ENCODE measurements at places on chromosomes 6 and 20.
A peak's percentile ranks its signal among the peaks of the same experiment; 100 is the strongest.

- peak; percentile 76 for DNase-seq
Measured at GRCh38 chr6:7050872-7051779, 56.6 kb upstream of the RREB1 start.

DNA sequence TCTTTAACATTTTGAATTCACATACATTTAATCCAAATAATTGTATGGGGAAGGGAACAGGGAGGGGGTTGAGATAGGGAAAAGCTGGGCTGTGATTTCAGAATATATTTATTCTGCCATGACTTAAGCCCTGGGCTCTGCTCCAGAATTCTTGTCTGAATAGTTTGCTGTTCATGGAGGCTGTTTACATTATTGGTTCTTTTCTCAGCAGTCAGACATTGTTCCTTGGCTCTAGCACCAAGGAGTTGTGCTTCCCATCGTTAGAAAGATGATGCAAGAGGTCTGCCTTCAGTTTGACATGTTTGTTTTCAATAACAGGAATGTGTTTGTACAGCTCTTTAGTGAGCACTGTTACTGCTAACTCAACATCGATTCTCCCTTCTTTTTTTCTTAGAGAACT lies 198.8 kb upstream of the CDYL start:
- DNase-seq = no peak

DNA sequence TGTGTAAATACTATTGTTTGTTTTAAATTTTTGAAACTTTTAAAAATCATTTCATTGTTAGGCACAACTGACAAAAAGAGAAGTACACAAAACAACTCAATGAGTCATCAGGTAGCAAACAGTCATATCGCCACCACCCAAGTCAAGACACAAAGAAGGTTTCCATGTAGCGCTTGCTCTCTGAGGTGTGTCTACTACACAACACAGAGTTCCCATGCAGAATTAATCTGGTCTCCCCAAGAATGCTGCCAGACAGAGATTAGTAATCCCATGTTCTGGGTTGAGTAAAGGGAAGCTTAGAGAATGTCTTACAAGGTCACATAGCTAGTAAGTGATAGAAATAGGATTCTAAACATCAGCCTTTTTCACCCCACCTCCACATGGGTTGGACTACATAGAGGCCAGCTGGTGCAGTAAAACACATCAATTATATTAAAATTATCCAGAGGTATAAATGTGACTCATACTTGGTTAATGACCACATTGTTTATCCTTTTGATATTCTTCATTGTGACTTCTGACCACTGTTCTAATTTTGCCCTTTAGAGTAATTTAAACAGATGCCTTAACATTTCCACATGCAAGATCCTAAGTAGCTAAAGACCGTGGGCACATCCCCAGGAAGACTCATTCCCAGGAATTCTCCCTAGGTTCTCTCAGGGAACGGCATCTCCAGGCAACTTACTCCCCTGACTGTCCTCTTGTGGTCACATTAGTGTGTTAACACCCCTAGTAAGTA lies 413.5 kb downstream of the PRKN start:
- DNase-seq = no peak

DNA sequence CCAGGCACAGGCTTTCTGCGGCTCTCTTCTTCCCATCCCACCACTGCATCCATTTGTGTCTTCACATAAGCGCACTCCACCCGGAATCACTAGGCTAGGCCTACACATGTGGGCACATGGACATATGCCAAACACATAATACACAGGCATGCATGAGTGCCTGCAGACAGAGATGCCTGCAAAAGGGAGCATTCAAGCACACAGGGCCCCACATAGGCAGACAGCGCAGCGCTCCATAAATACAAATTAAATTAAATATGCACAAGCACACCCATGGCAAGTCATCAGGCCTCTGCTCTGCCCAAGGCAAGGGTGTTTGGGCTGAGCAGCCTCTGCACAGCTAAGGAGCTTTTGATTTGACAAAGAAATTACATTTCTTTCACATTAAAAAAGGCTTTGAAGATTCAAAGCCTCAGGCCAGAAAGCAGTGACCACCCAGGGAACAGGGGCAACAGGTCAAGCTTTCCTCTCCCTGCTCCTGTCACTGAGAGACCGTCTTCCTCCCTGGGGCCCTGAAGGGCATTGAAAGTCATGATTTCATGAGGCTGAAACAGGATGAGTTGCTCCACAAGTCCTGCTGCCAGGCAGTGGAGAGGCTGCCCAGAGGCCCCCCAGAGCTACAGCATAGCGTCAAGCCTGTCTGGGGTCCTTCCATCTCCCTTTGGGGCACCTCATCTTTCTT lies 134.2 kb upstream of the LRFN2 start:
- no peak for DNase-seq

Measured in iPS-NIHi11 (cell line).